ENCODE measurements at places on chromosomes 6 and 20. TPM values are rescaled to one million over a fixed set of nuclear protein-coding genes. Genes with fewer than 3 reads are reported as not detected.

The OOEP gene
- total RNA-seq = 0.49 TPM

- no peak for DNase-seq
Measured at GRCh38 chr20:20582734-20583133, 129.7 kb downstream of the RALGAPA2 start.

The TSBP1 gene
- total RNA-seq = not detected

- DNase-seq = no peak
Measured at GRCh38 chr20:16419138-16419715, 154.0 kb downstream of the KIF16B start.

DNA sequence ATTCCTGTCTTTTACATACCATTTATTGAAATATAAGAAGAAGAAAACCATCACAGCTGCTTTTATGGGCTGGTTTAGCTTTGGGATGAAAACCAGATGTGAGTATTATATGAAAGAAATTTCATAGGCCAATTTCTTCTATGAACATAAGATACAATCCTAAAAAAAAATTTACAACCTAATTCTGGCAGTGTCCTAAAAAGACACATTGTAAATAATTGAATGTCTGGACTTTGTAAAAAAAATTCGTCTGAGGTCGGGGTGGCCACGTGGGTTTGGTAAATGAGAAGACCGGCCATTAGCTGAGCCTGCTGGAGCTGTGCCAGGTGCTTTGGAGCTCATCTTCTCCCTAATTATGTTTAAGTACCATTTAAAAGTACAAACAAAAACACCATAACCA, 26.8 kb downstream of the DACT2 start:
- no peak for DNase-seq

DNA sequence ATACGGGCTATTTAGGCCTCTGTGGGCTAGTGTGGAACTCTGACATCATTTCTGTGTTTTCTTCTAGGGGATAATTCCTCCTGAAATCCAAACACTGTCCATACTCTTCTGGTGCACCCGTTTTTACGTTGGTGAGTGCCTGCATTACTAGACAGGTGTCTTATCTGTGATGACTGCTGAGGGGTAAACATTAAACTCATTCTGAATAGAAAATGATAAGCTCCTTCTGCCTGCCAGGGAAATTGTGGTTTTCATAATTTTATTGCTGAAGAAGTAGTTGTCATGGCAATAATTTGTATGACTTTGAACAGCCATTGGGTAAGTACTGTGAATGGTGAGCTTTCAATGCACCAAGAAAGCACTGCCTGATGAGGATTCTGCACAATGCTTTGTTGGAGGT, 705.6 kb downstream of the UTRN start:
- no peak for DNase-seq

The HCRTR2 gene
- total RNA-seq = not detected

The GPR63 gene
- total RNA-seq = not detected

- DNase-seq = no peak
Measured at GRCh38 chr6:161233986-161234661, 39.7 kb downstream of the AGPAT4 start.
